ENCODE measurements at places on chromosomes 16 and 17.

DNA sequence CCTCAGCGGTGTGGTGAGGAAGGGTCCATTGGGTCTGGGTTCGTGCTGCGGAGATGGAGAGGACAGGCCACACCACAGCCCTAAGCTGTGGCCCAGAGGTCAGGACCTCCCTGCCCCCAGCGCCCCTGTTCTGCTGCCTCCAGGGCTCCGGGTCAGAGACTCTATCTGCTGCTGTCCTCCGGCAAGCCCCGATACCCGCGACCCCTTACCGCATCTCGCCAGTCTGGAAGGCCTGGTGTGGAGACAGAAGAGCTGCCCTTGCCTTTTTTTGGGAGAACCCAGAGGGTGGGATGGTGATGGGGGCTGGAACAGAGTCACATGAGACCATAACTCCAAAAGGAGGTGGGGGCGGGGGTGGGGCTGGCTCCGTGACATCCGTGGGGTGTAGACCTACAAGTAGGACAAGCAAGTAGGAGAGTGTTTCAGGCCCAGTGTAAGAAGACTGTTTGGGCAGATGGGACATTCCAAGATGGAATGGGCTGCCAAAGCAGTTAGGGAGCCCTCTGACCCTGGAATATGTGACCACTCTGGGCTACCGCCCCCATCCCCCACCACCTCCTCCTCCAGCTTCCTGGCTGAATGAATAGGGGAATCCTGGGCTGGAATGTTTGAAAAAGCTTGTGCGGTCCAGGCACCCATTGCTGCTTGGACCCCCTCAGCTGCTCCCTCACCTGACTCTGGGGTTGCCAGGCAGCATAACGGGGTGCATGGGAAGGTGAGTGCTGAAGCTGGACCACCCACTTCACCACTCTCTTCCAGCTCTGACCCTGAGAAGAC, 1.4 kb downstream of the XYLT2 start:
- no peak for DNase-seq

DNA sequence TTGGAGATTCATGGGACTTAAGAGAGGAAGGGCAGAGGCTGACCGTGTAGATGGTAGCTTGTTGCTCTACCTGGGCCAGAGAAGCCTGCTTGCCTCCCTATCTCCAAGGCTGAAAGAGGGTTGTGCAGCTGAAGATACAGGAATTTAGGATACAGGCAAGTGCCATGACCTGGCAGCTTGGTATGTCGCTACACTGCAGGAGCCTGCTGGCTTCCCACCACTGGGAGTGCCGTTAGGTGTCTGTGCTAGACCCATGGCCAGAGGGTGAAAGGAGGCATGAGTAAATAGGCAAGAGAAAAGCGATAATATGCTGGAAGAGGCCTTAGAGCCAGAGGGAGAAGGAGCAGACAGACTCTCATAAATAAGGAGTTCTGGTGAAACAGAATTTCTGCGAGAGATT, 10.6 kb downstream of the NAA60 start:
- DNase-seq = peak; percentile 13

DNA sequence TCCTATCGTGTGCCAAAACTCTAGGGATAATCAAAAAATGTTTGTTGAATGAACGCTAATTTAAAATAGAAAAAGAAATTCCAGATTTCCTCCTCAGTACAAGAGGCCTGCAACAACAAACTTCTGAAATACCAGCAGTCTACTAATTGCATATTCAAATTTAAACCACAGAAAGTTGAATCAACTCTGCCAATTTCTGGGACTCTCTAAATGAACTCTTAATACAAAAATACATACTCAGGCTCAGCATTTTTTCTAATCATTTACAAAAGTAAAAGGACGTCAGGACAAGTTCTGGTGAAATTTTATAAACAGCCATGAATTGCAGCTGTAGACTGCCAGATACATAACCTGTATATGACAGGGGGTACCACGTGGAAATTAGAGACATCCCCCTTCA, 49.0 kb downstream of the KANSL1 start:
- no peak for DNase-seq

DNA sequence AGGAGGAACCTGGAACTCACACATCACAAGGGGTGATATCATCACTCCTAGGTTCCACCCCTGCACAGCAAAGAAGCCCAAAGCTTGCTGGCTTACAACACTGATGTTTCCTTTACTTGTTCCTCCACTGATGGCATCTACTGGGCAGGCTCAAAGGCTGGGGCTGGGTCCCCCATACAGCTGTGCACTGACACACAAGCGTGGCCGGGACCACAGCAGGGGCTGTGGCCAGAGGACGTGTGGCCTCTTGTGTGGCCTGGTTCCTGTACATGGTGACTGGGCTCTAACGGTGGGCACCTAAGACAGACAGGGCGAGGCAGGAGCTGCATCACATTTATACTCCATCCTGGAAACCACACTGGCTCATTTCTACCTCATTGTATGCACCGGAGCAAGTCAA, 264.4 kb upstream of the FOXF1 start:
- DNase-seq = no peak

DNA sequence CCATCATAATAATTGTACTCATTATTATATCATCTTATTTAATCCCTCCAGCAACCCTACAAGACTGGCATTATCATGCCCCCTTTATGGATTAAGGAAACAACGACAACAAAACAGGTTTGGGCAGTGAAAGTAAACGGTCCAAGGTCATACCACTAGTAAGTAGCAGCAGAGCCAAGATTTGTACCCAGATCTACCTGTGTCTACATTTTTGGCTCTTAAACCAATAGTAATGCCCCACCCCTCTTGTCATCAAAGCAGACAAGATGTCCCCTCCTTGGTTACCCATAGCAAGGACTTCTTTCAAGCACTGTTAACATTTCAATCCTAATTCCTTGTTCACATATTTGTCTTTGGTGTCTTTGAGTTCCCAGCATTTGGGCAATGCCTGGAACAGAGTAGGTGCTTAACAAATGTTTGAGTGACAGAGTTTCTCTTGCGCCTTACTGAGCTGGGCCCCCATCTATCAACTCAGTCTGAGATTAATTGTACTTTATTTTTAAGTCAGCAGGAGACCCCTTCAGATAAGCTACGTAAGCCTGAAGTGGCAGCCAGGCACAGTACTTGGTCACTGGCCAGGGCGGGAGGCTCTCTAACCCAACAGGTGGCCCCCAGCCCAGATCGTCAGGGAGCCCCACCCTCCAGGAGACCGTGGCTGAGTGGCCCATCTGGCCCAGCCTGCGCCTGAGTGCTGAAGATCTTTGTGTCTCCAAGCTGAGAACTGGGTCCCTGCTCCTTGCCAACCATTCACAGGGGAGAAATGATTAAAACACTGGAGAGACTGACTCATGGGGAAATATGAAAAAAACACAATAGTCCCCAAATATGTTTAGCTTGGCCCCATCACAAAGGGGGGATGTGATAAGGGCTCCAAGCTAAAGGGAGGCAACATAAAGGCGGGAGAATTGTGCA, 75.8 kb downstream of the AXIN2 start:
- DNase-seq = no peak

DNA sequence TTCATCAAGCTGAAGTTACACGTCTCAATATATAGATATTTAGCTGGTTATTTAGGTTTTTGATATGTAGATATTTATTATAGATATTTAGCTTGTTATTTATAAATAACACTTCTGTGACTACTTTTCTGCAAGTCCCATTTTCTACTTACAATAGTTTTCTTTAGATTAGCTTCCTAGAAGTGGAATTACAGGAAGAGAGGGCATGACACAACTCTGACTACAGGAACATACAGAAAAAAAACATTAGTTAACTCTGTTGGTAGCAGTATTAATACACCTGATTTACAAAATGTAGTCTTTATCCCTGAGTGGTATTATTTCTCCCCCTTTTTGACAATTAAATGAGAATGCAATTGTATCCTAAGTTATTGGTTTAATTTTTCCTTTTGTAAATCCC, 21.2 kb upstream of the CCL1 start:
- no peak for DNase-seq

GRCh38 chr16:86443508-86444147, 66.7 kb upstream of the FOXF1 start:
- DNase-seq = no peak

DNA sequence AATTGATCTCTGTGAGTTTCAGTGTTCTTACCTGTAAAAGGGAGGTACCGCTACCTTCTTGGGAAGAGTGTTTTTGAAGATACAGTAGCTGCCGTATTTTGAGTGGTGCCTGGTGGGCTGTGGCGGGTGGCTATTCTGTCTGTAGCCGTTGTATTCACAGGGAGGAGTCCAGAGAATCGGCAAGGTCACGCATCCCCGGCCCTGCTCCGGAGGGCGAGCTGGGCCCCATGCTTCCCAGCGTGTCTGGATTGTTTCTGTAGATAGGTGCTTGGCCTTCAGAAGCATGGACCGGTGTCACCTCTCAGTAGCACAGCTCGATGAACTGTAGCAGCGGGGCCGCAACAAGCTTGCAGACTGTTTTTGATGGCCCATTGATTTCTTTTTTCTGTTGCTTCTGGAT, 295.6 kb downstream of the CPPED1 start:
- no peak for DNase-seq

GRCh38 chr17:54781389-54781788, 119.3 kb upstream of the TOM1L1 start:
- DNase-seq = no peak

DNA sequence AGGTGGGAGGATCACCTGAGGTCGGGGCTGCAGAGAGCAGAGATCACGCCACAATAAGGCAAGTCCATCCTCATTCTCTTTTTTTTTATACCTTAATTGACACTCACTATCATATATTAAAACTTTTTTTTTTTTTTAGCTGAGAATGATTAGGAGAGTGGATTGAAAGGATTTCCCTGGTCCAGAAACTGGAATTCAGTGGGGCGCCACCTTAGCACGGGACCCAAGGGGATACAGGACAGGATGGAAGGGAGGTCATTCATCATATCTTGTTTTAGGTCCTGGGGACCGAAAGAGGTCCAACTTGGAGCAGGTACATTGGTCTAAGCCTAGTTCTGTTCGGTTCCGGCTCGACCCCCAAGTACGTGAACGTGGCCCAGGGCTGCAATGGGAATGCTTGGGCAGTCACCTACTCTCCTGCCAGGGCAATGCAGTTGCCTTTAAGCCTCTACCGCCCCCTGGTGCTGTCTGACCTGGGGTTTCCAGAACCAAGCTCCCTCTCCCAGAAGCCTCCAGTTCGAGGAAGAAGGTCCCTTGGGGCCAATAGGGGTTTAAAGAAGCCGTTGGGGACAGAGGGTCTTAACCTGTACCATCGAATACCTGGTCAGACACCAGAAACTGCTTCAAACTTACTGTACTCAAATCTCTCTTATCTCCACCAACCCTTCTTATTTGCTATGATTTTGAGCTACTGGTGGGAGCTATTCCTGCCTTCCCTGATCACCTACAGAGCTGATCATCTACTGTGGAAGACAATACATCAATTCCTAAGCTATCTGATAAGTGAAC, 19.9 kb upstream of the GPATCH8 start:
- DNase-seq = peak; percentile 83

DNA sequence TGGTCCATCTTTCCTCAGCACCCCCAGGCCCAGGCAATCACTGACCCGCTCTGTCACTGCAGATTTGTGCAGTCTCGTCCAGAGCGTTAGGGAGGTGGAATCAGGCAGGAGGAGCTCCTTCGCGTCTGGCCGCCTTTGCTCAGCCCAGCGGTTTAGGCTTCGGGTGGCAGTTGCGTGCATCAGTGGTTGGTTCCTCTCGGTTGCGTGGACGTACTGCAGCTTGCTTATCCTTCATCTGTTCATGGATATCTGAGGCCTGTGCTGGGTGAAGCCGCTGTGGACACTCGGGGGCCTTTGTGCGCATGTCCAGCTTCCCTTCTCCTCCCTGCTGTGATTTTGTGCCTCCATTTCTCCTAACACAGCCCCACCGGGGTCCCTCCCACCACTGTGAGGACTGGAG, 4.7 kb upstream of the P2RX1 start:
- DNase-seq = no peak

DNA sequence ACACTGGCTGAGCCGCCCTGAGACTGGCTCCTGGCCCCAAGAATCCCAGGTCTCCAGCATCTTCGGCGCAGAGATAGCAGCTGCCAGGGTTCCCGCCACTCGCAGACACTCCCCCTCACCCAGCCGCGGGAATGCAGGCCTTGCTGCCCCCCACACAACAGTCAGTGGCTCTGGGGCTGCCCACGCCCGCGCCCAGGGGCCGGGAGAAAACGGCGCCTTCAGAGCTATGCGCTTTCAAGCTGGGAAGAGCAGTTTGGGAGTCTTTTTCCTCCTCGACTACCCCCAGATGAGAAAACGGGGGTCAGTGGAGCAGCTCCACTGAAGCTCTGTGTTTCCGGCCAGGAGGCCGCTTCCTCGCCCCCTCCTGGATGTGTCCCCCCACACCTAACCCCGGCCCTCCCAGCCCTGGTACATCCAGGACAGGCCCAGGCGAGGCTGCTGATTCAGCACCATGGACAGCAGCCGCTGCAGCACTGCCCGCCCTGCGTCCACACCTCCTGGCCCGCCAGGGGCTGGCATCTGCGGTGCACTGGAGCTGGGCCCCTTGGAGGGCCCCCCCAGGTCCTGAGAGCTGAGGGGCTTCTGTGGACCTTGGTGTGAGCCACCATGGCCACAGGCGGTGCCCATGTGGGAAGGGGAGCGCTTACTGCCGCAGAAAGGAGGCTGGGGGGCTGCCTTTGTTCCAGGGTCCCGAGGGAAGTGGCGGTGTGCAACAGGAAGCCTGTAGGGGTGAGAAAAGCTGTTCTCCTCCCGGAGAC, 35.7 kb downstream of the CACNA1H start:
- DNase-seq = peak; percentile 35

DNA sequence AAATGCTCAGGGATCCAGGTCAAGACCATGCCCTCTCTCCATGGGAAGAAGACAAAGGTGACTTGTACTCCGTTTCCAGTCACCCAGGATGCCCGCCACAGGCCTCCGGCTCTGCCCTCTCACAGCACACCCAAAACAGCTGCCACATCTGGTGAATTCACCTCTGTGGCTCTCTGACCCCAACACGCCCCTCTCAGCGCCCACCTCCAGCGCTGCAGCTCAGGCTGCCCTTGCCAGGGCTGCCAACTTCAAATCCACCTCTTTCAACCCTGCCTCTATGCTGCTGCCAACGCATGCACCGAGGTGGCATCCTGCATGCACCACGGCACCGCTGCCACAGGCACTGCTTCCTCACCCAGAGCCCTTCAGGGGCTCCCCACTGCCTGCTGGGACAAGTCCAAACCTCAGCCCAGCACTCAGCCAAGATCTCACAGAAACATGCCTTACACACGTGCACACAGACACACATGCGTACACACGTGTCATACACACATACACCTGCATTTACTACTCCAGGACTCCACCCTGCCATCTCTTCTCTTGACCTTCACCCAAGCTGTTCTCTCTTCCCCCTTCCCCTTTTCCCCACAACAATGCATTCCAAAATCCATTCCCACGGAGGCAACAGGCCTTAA, 7.5 kb downstream of the HID1 start:
- DNase-seq = no peak

GRCh38 chr17:59365383-59365981, 34.0 kb downstream of the YPEL2 start:
- no peak for DNase-seq

GRCh38 chr17:1033503-1033902, 36.6 kb downstream of the TIMM22 start:
- DNase-seq = no peak

Data from PC-3 (cell line).